ENCODE measurements at places on chromosomes 1 and 21.

DNA sequence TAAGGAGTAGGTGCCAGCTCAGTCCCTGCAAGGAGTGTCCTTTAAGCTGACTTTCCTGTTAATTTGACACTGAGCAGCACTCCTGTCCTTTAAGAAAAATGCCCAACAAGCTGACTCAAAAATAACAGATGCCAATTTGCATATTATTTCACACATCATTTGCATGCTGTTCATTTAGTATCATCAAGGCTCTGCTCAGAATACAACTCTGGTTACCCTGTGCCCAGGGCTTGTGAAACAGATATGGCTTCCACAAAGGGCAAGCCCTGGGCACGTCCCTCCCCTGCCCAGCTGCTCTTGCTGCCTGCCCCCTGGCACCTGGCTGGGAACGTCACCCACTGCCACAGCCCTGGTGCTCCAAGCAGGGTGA is 10.3 kb downstream of the KCNN3 start:
- DNase-seq, result no peak

GRCh38 chr21:44199448-44199847 is 41.3 kb downstream of the ICOSLG start:
- no peak for DNase-seq

DNA sequence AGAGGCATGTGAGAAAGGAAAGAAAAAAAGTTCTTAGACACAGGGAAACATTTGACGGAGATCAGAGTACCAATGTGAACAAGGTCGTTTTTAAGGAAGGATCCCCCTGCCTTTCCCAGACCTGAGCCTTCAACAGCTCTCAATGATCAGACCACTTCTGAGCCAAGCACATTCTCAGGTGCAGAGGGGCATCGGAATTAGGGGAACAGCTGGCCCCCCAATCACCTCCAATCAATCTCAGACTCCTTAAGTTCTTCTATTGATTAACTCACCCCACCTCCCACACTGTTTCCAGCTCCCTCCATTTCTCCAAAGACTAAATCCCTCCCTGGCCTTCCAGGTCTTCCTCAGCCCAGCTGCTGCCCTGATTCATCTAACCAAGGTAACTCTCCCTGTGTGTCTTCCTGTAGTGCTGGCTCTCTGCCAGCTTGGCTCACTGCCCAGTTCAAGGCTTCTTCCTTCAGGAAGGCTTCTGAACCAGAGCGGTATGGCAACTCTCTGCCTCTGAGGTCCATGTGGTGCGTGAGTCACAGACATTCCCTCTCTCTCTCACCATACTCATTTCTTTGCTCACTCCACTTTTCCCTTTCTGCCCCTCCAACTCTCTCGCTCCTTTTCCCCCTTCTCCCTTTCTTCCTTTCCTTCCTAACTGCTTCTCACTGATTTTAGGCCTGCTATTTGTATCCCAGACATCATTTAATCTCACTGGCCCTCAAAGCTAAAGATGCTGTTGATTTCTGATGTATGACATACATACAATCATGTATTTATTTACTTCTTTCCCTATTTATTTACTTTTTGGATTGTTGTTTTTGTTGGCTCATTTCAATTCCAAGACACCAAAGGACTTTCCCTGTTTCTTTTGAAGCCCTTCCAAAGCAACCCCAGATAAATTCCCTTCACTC is 18.1 kb downstream of the CFAP45 start:
- DNase-seq, result peak; percentile 81

- DNase-seq, result no peak
Measured at GRCh38 chr1:81209461-81209860, 591.3 kb upstream of the ADGRL2 start.

GRCh38 chr1:82466416-82466815 is 665.7 kb downstream of the ADGRL2 start:
- DNase-seq, result no peak

GRCh38 chr1:235331401-235331800 is 3.0 kb downstream of the GGPS1 start:
- DNase-seq, result no peak

DNA sequence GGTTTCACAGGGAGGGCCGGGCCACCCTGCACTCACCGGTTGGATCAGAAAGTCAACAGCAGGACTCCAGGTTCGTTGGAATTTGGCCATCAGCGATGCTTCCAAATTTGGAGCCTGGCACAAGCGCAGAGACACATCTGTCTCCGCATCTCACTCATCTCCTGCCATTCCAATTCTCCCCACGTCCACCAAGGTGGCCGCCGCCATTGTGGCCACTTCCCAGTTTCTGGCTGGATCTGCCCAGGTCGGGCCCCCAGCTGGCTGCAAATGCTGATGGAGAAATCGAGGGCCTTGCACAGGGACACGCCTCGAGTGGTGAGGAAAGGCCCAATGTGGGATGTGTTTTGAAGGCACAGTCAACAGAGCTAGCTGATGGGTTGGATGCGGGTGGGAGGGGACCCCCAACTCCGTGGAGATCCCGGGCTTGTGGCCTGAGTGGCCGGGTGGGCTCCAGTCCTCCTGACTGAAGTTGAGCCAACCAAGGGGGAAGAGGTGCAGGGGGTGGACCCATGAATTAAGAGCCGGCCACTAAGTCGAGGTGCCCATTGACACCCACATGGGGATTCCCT is 102.7 kb downstream of the CRYAA start:
- no peak for DNase-seq

GRCh38 chr21:34252751-34253150 is 111.1 kb upstream of the KCNE2 start:
- DNase-seq, result no peak

DNA sequence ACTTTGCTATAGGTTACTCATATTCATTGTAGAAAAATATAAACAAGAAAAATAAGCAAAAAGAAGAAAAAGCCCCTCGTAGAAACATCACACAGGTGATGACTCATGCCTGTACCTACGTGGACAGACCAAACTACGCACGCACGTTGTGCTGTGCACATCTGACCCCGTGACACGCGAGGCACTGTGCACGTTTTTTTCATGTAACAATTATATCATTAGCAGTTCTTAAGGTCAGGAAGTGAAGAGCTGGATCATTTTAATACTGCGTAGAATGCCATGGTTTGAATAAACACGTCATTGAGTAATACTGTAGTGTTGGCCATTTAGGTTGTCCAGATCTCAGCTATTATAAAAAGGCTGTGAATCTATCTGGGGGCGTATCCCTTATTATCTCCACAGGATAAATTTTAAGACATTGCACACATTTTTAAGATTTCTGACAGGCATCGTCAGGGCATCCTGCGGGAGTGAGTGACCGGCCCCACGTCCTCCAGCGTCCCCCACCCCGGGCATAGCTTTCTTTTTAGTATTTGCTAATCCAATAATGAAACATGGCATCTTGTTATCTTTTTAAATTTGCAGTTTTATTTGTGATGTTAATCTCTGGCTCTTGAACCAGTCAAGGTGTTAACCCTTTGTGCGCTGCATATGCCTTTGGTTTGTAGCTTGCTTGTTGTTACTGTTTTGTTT is 23.4 kb upstream of the ADARB1 start:
- DNase-seq, result no peak

GRCh38 chr1:158527190-158527815 is 26.9 kb downstream of the OR6Y1 start:
- DNase-seq, result peak; percentile 47

DNA sequence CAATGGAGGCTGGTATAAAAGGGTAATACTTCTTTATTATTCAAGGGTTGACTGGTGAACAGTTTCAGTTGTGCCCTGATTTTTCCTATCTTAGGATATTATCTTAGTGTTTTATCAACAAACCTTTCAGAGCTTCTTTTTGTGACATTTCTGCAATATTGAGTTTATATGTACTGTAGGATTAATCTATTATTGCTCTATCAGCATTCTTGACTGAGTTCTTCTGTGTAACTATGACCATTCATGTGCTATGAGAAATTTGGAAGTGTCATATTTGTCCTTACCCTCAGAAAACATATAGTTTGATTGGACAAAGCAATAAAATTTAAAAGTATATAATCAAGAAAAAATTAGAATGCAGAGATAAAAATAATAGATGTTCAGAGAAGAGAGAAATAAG is 25.5 kb upstream of the MRPS6 start:
- DNase-seq, result no peak

Measured in SK-N-DZ (cell line).